ENCODE measurements at places on chromosomes 11 and 22.

GRCh38 chr22:20206709-20207215 lies 55.9 kb upstream of the CCDC188 start:
- peak; percentile 3 for DNase-seq

GRCh38 chr11:62242021-62242420 lies at the start of gene SCGB1D2:
Gene SCGB1D2 (plus strand): TSS chr11:62242239. CDS start chr11:62242308, 69 bp downstream.
- DNase-seq = peak; percentile 46

- DNase-seq = no peak
Observed at GRCh38 chr11:119337581-119338317, 2.9 kb downstream of the C1QTNF5 start.

DNA sequence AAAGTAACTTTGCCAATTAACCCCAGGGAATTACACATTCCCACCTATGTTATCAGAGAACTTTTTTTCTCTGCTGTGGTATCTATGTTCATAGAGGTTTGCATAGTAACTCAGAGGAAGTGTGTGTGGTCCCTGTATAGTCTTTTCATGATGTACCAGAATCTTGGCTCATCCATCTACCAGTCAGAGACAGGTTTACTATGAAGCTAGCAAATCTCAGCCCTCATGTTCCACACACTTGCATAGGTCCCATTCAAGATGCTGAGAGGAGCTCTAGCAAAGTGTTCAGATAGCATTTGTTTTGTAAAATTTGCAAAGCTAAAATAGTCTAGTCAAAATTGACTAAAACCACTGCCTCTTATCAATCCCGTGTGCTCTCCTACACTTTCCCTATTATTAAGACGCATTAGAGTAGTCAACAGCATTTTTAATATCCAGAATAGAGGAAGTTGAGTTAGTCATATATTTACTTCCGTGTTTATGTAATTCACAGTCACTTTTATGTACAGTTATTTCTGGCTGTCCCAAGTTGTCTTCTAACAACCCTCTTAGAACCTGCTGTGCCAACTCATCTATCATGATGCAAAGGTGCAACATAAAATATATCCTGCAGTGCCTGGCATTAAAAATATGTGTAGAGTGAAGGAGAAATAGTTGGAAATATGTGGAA lies 184.2 kb downstream of the FAM76B start:
- DNase-seq = no peak

DNA sequence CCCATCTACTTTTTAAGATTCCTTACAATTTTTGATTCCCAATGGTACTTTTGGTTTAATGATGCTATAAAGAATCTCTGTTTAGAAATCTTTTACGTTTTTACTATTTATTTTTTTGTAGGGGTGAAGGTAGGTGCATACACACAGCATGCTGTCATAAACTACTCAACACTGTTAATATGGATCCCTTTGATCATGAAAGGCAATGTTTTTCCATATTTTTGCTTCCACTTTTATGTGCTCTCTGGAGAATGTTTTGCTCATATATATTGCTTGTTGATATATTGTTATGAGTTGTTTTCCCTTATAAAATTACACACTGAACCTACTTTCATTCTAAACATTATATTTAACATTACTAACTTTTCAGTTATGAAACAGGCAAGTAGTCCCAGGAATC lies 123.6 kb upstream of the TP53AIP1 start:
- no peak for DNase-seq

- DNase-seq = no peak
Observed at GRCh38 chr11:70494559-70495350, 96.4 kb downstream of the CTTN start.

GRCh38 chr22:45784357-45785277 lies 113.0 kb downstream of the ATXN10 start:
- DNase-seq = peak; percentile 32

DNA sequence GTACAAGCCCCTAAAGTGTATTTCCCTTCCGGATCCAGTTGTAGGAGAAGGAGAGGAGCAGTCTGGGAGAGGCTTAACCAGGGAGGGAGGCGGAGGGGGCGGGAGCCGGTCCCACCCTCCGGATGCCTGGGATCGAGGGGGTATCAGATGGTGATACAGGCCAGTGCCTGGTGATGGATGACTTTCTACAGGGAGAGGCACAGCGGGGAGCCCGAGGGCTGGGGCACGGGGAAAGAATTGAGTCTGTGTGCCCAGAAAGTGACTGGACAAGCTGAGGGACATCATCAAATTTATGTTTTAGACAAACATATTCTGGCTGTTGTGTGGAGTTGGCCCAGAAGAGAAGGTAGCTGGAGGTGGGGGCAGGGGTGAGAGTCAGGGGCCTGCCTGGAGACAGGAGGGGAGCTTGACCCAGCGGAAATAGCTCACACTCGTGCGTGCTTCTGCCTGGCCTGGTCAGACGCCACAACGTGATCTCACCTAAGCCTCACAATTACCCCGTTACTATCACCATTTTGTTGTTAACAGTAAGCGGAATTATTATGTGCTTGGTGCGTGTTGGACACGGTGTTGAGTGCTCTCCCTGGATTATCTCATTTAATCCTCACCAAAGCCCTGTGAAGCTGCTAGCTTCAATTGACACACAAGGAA lies 42.4 kb downstream of the AMPD3 start:
- no peak for DNase-seq

DNA sequence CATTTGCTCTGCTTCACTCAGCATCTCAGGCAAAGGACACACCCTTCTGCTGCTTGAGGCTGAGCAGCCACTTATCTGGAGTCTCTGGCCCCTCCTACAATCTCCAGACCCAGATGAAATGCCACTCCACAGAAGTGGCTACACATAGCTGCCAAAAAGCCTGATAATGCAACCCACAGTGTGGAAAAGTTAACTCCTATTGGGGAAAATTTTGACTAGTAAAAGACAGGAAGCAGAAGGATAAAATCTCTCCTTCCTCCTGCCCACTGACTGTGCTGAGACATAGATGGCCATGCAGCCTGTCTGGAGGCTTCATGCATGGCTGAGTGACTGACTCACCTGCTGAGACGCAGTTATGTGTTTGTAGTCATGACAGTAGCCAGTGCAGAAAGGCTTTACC lies 92.3 kb upstream of the TEAD1 start:
- peak; percentile 94 for DNase-seq

DNA sequence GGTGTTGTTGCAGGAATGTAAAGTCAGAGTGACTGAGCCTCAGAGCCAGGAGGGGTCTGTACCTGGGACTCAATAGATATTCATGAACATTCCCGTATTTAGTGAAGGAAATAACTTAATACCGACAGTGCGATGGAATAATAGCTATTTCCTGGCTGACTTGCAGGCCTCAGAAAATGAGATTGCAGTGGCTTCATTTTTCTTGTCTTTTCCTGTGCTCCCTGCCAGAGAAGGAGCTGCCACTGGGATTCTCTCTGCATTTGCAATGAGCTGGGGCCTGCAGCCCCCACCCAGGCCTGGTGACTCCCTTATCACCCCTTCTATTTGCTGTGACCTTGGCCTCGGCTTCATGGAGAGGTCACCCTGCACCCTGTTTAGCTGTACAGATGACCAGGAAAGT lies 173.4 kb downstream of the MIAT start:
- DNase-seq = no peak

DNA sequence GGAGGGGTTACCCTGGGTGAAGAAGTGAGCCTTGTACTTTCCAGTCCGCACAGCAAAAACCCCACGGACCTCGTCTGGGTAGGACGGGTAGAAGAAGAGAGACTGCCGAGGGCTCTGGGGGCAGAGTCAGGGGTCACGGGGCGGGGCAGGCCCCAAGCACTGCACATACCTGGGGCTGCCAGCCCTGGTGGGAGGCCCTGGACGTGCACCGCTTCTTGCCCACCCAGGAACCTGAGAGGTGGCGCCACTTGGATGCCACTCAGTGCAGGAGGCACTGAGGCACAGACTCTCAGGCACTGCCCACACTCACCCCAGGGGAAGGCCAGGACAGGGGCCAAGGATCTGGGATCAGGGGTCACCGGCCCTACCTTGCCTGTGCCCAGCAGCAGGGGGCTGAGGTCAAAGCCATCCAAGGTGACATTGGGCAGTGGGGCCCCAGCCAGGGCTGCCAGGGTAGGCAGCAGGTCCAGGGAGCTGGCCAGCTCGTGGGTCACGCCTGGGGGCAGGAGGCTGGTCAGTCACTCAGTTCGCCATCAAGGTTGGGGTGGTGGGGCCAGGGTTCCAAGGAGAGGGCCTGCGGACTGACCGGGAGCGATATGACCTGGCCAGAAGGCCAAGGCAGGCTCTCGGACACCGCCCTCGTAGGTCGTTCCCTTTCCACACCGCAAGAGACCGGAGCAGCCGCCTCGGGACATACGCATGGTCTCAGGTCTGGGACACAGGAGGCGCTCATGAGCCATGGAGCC lies 2.2 kb downstream of the ARSA start:
- no peak for DNase-seq

DNA sequence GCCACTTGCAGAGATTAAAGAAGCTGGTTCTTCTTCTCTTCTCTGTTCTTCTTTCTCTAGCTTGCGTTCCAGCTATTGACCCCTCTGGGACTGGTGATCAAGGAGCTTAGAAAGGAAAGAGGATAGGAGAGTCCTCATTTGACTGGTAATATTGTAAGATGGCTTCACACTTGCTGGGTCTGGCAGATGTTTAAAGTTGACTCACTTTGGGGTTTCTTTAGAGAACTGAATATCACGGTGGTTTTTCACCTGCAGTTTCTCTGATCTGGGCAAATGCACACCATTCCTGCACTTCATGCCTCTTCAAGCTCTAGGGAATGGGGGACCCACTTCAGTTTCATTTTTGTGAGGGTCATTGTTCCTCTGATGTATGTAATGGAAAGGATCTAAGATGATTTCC lies 41.8 kb upstream of the DEUP1 start:
- no peak for DNase-seq

- DNase-seq = no peak
Observed at GRCh38 chr11:68711114-68711513, 26.8 kb downstream of the GAL start.

DNA sequence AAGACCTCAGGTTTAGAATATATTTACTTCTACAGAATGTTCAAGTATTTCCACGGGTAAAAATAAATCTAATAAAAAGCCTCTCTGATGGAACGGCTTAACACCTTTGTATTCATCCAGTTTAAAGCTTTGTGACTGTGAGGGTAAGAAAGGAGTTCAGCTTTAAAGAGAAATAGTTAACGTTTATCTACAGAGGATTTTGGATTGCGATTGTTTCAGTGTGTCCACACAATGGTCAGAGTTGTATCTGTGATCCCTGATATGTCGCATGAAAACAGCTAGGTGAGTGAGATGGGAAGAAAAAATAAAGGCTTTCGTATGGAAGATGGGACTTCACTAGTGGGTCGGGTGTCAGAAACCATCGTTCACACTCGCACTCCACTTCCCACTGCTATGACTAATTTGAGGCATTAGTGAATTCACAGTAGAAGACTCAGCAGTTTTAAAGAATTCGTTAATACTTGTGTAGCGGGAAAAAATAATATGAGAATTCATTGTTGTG lies 1.6 kb downstream of the APLP2 start:
- peak; percentile 23 for DNase-seq

GRCh38 chr11:2664791-2665525 lies 34.8 kb downstream of the KCNQ1OT1 start:
- no peak for DNase-seq

DNA sequence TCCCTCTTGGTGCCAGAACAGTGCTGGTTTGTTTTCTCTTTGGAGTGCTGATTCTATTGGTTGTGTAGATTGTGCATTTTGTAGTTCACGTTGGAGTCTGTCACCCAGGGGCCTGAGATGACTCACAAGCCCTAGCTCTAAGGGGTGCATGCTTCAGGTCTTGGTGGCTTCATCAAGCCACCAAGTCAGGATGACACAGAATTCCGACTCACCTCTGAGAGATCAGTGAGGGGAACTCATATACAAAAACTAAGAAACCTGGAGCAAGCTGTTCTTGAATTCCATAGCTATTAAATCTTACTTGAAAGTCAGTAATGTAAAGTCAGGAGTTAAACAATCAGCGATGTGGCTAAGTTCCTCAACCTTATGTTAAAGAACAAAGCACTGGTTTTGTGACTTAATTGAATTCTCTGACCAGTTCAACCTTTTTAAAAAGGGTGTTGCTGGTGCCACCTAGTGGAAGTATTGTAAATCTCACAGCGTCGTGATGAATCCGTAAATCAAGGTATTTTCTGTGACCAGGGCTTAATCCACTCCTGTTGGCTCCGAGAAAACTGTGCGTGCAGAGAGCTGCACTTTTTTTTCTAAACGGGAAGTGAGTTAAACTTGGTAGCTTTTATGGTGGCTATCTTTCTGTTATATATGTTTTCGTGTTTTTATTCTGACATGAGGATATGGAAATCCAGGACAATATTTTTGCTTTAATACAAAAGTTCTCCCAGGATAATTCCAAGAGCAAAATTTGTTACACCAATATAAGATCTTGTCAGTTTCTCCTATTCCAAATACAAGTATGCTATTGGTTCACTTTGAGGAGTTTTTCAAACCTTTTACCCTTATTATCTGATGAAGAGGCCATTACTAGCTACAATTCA lies 14.6 kb downstream of the MMP13 start:
- DNase-seq = peak; percentile 92

- DNase-seq = peak; percentile 55
Observed at GRCh38 chr11:95925011-95925410, 1.1 kb upstream of the MTMR2 start.

DNA sequence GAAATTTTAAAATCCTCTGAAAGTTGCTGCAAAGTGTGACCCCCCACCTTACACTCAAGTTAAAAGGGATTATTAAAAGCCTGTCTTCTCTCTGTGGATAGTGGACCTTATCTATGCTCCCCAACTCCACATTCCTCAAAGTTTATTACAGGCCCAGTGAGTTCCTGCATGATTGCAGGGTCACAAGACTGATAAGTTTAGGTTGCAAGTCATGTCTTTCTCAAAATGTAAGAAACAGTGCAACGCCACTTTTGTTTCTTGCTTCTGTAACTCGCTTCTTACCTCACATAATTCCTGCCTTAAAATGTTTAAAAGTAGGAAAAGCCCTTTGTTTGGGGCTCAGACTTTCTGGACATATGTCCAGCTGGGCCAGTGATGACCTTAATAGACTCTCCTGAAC lies 38.4 kb upstream of the GLYAT start:
- no peak for DNase-seq

DNA sequence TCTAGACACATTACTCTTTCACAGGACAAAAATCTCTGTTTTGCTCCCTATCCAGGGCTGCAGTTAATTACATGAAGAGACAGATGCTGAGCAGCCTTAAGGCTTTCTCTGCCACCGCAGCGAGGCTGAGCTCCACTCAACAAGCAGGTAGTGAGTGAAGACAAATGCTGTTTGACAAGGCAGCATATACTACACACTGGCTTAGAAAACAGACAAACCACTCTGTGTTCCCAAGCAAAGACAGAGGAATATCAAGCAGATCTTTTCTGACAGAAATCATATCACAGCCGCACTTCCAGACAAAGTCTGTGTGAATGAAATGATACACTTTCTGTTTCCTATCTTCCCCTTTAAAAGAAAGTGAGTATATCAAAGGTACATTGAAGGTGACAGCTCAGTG lies 368.1 kb downstream of the DCDC1 start:
- no peak for DNase-seq

Measured in DMS53 (cell line).